ENCODE measurements at places on chromosomes 3 and 15.

DNA sequence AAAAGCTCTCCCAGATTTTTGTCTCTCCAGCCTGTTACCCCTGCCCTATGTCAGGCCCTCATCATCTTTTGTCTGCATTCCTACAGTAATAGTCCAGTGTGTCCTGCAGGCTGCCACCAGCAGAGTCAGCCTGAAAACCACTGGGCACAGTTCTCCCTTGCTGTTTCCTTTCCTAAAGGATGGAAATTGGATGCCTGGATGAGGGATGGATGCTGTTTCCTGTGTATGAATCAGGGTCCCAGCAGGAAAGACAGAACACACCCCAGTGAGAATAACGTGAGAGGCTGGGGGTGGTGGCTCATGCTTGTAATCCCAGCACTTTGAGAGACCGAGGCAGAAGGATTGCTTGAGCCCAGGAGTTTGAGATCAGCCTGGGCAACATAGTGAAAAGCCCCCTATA, 3.3 kb upstream of the SNX33 start:
- H3K27ac ChIP-seq, result no peak overlapping the region
- no peaks in the 10 kb centered on the region for H3K27me3 ChIP-seq
- no peak overlapping the region for H3K4me3 ChIP-seq
- peaks cover under 1% of the 10 kb centered on the region for H3K36me3 ChIP-seq
- H3K4me1 ChIP-seq, result peaks cover 20% of the 10 kb centered on the region
- no peak for DNase-seq

- H3K27me3 ChIP-seq, result no peaks in the 10 kb centered on the region
- no peak overlapping the region for H3K27ac ChIP-seq
- no peaks in the 10 kb centered on the region for H3K4me1 ChIP-seq
- no peak for DNase-seq
- no peak overlapping the region for H3K4me3 ChIP-seq
Measured at GRCh38 chr15:80721476-80721875, 26.4 kb downstream of the ABHD17C start.

DNA sequence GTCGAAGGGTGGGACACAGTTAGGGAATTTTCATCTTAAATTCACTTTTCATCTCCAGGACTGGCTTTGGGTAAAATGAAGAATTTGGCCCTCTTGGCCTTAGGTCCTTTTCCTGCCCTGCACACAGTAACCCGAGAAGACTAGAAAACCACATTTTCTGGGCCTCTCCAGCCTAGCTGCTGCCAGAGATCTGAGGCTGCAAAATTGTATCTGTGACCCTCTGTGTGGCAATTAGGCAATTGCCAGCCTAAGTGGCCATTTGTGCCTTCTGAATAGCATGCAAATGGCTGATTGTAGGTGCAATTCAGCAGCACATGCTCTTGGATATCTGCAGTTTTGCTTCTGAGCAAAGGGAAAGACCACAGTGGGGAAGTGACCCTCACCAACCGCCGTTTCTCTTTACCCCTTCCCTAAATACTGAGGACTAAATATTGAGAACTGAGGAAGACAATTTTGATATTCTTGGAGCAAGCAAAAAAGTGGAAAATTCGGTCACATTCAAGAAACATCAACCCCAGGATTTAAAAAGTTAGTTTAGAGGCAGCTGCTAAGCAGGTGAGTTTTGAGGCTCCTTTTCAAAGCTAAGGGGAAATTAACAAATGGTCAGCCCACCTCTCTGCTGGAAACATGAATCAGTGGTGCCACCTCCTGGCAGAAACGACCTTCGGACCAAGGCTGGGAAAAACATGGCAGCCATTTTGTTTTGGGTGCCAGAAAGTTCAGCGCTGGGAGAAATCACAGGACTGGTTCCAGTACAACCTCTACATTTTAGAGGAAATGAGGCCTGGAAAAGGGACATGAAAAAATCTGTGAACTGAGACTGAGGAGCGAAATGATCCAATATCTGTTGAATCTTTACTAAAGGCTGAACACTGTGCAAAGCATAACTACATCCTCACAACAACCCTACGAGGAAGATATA, 56.6 kb upstream of the PRTG start:
- no peaks in the 10 kb centered on the region for H3K36me3 ChIP-seq
- H3K4me1 ChIP-seq, result no peaks in the 10 kb centered on the region
- DNase-seq, result no peak

GRCh38 chr3:58035524-58036255, 27.5 kb downstream of the FLNB start:
- no peaks in the 10 kb centered on the region for H3K27me3 ChIP-seq
- peak overlapping the region; percentile 67 for H3K4me3 ChIP-seq
- H3K4me1 ChIP-seq, result peaks cover 16% of the 10 kb centered on the region
- peak overlapping the region; percentile 78 for H3K27ac ChIP-seq
- no peaks in the 10 kb centered on the region for H3K36me3 ChIP-seq

DNA sequence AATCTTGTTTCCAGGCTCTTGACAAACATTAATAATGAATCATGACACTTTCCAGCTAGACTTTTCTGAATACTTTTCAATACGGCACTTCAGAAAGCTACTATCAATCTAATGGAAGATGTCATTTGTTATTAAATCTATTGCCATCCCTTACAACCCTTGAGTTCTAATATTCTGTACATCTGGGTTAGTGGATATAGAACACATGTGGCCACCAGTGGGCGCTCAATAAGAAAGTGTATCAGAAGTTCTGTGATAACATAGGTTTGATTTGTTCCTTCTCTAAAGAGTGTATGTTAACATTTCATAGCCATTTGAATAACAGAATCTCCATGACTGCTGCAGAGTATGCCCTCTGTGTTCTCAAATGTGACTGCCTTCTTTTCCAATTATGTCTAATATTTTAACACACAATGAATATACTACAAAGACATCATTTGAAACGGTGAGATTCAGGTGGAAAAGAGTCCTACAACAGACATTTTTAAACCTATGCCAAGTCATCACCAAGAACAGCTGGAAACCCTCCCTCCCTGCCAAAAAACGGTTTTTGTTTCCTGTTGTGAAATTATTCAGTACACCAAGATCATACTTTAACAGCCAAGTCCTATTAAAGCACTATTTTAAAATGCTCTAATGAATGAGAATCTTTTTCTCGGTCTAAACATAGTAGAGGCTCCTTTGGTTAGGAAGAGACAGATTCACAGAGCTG, 22.2 kb downstream of the ALDH1A2 start:
- no peak for DNase-seq
- peaks cover 64% of the 10 kb centered on the region for H3K27me3 ChIP-seq
- H3K27ac ChIP-seq, result no peak overlapping the region
- H3K4me1 ChIP-seq, result no peaks in the 10 kb centered on the region

- H3K27me3 ChIP-seq, result no peaks in the 10 kb centered on the region
- H3K4me1 ChIP-seq, result no peaks in the 10 kb centered on the region
- H3K4me3 ChIP-seq, result no peak overlapping the region
- H3K36me3 ChIP-seq, result no peaks in the 10 kb centered on the region
- H3K27ac ChIP-seq, result no peak overlapping the region
- no peak for DNase-seq
Measured at GRCh38 chr3:108672701-108673100, 83.2 kb downstream of the DZIP3 start.

DNA sequence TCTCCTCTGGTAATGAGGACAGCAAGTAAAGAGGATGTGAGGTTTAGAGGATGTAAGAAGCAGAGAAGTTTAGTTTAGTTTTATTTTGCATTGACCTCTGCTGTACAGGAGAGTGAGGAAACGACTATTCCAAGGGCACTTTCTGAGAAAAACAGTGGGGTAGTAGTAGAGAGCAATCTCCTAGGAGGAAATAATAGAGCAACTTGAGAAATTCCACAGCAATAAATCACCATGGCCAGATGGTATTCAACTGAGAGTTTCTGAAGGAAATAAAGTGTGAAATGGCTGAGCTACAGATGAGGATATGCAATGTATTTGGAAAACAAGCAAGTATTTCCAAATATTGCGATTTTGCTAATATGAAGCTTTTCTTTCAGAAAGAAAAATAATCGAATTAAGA, 118.9 kb downstream of the DPH6 start:
- no peaks in the 10 kb centered on the region for H3K36me3 ChIP-seq
- H3K4me3 ChIP-seq, result no peak overlapping the region
- H3K27ac ChIP-seq, result no peak overlapping the region
- no peaks in the 10 kb centered on the region for H3K4me1 ChIP-seq
- no peaks in the 10 kb centered on the region for H3K27me3 ChIP-seq

- H3K4me1 ChIP-seq, result no peaks in the 10 kb centered on the region
- H3K27ac ChIP-seq, result no peak overlapping the region
- peaks cover 5% of the 10 kb centered on the region for H3K36me3 ChIP-seq
- H3K4me3 ChIP-seq, result no peak overlapping the region
Measured at GRCh38 chr3:109731639-109732473, 394.5 kb upstream of the DPPA4 start.

- peaks cover 11% of the 10 kb centered on the region for H3K27me3 ChIP-seq
- H3K27ac ChIP-seq, result no peak overlapping the region
- no peaks in the 10 kb centered on the region for H3K36me3 ChIP-seq
- DNase-seq, result no peak
- H3K4me3 ChIP-seq, result no peak overlapping the region
- H3K4me1 ChIP-seq, result peaks cover 7% of the 10 kb centered on the region
Measured at GRCh38 chr15:43286074-43286473, 19.3 kb upstream of the TGM5 start.

- H3K4me1 ChIP-seq, result no peaks in the 10 kb centered on the region
- H3K27me3 ChIP-seq, result no peaks in the 10 kb centered on the region
- no peak overlapping the region for H3K4me3 ChIP-seq
Measured at GRCh38 chr3:14359348-14359747, 43.1 kb upstream of the SLC6A6 start.

GRCh38 chr3:196585044-196585757, 16.7 kb downstream of the FBXO45 start:
- H3K36me3 ChIP-seq, result peaks cover 18% of the 10 kb centered on the region
- H3K4me3 ChIP-seq, result no peak overlapping the region
- no peaks in the 10 kb centered on the region for H3K4me1 ChIP-seq
- H3K27ac ChIP-seq, result no peak overlapping the region

DNA sequence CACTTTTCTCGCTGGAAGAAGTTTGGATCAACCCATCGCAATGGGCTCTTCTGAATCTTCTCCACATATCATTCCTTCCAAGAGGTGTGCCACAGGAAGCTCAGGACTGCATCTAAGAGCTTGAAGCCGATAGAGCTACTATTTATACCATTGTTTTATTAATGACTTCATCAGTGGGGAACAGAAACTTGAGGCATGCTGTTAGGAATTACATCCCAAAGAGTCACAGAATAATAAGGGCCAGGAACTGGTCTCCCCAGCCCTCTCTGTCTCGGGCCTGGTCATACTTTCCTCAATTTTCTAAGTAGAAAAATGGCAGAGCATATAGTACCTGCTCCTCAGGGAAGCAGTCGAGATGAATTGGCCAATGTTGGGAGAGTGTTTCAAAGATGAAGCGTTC, 16.9 kb upstream of the C15orf61 start:
- no peak for DNase-seq
- H3K27me3 ChIP-seq, result no peaks in the 10 kb centered on the region
- H3K36me3 ChIP-seq, result no peaks in the 10 kb centered on the region
- H3K4me3 ChIP-seq, result no peak overlapping the region
- H3K4me1 ChIP-seq, result no peaks in the 10 kb centered on the region
- no peak overlapping the region for H3K27ac ChIP-seq

- no peak for DNase-seq
- no peaks in the 10 kb centered on the region for H3K4me1 ChIP-seq
- H3K27me3 ChIP-seq, result no peaks in the 10 kb centered on the region
- H3K36me3 ChIP-seq, result no peaks in the 10 kb centered on the region
Measured at GRCh38 chr3:192082730-192083660, 622.0 kb downstream of the PYDC2 start.

DNA sequence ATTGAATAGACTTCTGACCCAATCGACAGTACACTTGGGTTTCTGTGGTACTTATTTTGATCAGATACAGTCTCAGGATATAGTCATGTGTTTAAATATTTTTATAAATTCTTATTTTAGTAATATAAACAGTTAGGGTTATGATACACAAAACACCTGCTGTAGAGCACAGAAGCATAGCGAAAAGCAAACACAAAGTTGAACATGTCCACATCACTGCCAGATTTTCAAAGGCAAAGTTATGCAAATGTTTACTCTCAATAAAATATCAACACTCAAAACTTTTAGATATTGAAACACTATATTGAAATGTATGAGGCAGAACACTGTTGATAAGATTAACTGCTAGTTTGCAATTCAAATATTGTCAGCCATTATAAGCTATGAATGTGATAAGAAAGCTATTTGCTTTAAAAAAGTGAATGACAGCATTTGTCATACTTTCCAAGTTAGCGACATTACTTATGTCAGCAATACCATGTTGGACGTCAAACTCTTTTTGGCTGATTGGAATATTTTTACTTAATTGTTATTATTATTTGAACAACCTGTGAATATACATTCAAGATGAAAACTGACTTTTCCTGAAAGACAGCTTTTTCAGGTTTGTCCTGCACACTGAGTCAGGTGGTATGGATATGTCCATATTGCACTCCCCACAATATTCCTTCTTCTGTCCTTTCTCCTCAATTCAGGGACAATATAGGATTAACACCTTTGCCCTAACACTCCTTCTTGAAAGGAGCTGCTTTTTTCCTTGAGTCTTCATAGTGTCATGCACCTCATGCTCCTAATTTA, 367.1 kb downstream of the EPHA3 start:
- H3K27ac ChIP-seq, result no peak overlapping the region
- DNase-seq, result no peak
- no peak overlapping the region for H3K4me3 ChIP-seq

DNA sequence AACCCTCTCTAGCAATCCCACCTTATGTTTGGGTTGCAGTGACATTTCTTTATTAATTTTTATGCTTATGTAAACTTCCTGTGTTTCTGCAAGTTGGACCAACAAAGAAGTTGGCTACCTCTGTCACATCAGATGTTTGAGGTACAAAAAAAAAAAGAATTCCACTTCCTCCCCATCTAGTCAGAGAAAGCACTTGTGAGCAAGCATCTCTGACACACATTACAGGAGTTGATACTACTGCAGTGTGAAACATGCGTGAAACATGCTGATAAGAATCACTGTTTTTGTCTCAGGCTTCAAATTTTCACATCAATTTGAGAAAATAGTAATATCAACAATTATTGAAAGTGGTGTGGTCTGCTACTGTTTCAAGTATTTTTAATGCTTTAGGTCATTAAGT, 1.3 kb downstream of the SCAANT1 start:
- peak overlapping the region; percentile 87 for H3K4me3 ChIP-seq
- no peaks in the 10 kb centered on the region for H3K36me3 ChIP-seq
- no peak for DNase-seq
- H3K27me3 ChIP-seq, result no peaks in the 10 kb centered on the region
- H3K4me1 ChIP-seq, result peaks cover 16% of the 10 kb centered on the region

DNA sequence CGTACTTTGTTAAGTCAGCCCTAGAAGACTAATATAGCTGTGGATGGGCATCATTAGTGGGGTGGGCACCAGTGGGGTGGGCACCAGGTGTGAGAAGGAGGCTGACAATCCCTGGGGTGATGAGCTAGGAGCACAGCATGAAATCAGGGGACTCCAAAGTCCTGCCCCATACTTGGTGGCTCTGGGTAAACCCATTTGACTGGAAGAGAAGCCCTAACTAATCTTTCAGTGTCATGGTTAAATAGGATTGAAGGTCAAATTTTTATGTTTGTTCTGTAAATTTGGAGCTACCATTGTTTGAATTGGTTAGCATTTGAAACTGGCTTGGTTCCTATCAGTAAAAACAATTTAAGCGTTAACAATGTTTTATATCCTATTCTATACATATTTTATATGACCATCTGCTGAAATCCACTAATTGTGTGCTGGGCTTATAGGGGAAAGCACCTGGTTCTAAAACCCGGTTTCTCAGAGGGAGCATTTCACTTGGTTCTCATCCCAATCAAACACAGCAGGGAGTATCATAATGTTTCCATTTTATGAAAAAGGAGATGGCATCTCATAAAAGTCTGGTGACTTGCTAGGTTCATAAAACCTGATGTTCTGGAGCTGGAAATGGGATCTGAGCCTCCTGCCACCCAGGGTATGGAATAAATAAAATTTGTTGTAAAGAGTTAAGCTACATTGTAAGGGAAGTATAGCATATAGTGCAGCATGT, 87.7 kb upstream of the HACD2 start:
- peaks cover 17% of the 10 kb centered on the region for H3K27me3 ChIP-seq
- H3K27ac ChIP-seq, result no peak overlapping the region
- H3K4me3 ChIP-seq, result no peak overlapping the region
- no peak for DNase-seq
- peaks cover 4% of the 10 kb centered on the region for H3K4me1 ChIP-seq

All from natural killer cell treated with Interleukin-12 subunit alpha and Interleukin-12 subunit beta and Interleukin-15 and Interleukin-18, amount 100 ng/mL, for 72 hours (primary cell).